ENCODE measurements at places on chromosomes 2 and 18.

DNA sequence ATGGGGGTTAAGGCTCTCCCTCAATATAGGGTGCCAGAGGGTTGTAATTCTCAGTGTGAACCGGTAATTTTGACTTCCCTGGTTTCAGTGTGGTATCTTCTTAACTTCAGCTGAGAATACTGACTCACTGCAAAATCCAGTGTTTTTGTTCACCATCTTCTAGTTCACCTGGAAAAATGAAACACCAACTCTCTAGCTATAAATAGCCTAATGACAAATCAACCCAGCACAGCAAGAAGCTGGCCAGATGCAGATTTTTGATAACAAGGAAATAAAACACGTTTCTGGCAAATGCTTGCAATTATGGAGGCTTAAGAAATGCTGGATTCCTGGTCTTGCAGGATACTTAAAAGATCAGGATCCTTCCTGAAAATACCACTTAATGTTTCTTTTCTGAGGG lies 192.3 kb downstream of the CLIP4 start:
- DNase-seq, result no peak

GRCh38 chr18:72849671-72850070 lies 18.1 kb downstream of the NETO1 start:
- no peak for DNase-seq

- no peak for DNase-seq
Observed at GRCh38 chr18:74972354-74972753, 236.6 kb downstream of the PTGR3 start.

- DNase-seq, result no peak
Observed at GRCh38 chr2:33289961-33290360, 186.5 kb upstream of the RASGRP3 start.

DNA sequence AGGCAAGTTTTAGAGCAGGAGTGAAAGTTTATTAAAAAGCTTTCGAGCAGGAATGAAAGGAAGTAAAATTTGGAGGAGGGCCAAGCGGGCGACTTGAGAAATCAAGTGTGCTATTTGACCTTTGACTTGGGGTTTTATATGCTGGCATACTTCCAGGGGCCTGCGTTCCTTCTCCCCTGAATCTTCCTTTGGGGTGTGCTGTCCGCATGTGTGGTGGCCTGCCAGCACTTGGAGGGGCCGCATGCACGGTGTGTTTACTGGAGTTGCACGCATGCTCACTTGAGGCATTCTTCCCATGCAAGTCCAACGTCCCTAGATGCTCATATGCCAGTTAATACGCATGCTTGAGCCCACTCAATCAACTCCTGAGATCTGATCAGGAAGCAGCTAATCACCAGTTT lies 78.3 kb upstream of the MAP4K4 start:
- DNase-seq, result no peak

- no peak for DNase-seq
Observed at GRCh38 chr2:62352031-62352430, 154.0 kb downstream of the TMEM17 start.

All from iPS-NIHi11 (cell line).